Activated CD8-positive, alpha-beta T cell treated with anti-CD3 and anti-CD28 coated beads, Interleukin-2, amount 10 ng/mL, durations not matched to agents 7 days and 5 days (primary cell): ENCODE measurements at places on chromosomes 12 and 14. TPM values are rescaled to one million over a fixed set of nuclear protein-coding genes. Genes with fewer than 3 reads are reported as not detected.

GRCh38 chr12:80201908-80202307 lies 102.6 kb downstream of the OTOGL start:
- H3K4me1 ChIP-seq: no peaks in the 10 kb centered on the region
- DNase-seq: no peak
- no peaks in the 10 kb centered on the region for H3K36me3 ChIP-seq
- no peak overlapping the region for H3K27ac ChIP-seq

DNA sequence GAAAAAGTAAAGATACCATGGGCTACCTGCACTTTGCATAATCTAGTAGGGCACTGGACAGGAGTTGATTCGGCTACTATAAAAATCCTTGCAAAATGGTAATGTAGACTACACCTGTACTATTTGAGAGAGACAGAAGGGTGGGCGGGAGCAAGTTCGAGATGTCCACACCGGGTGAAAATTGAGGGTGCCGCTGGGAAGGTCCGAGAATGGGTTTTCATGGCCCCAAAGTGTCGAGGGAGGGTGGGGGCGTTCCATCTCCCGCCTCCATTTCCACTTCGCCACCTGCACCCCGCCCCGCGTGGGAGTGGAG lies 648 bp downstream of the SNX6 start:
- peak overlapping the region; percentile 99 for H3K4me3 ChIP-seq
- H3K27ac ChIP-seq: peak overlapping the region; percentile 97
- peaks cover 18% of the 10 kb centered on the region for H3K36me3 ChIP-seq
- peaks cover 12% of the 10 kb centered on the region for H3K27me3 ChIP-seq

- no peak overlapping the region for H3K4me3 ChIP-seq
- peaks cover 16% of the 10 kb centered on the region for H3K4me1 ChIP-seq
- DNase-seq: no peak
- H3K27ac ChIP-seq: no peak overlapping the region
Measured at GRCh38 chr12:57853864-57854556, 7.5 kb upstream of the CTDSP2 start.

- peaks cover 7% of the 10 kb centered on the region for H3K27me3 ChIP-seq
- no peaks in the 10 kb centered on the region for H3K4me1 ChIP-seq
- H3K36me3 ChIP-seq: no peaks in the 10 kb centered on the region
- no peak overlapping the region for H3K4me3 ChIP-seq
Measured at GRCh38 chr12:88951177-88951576, 370.9 kb upstream of the KITLG start.

- H3K27me3 ChIP-seq: no peaks in the 10 kb centered on the region
- no peaks in the 10 kb centered on the region for H3K36me3 ChIP-seq
- peaks cover 2% of the 10 kb centered on the region for H3K4me1 ChIP-seq
- DNase-seq: no peak
Measured at GRCh38 chr12:93003531-93004239, 74.6 kb upstream of the EEA1 start.

Gene EDDM3A
- total RNA-seq: not detected

Gene CPSF2
- total RNA-seq: 85.4 TPM

Gene MSRB3
- total RNA-seq: not detected
